ENCODE measurements at places on chromosomes 12 and 14.

GRCh38 chr12:27864521-27864920 is 84.5 kb upstream of the MANSC4 start:
- no peak for DNase-seq

DNA sequence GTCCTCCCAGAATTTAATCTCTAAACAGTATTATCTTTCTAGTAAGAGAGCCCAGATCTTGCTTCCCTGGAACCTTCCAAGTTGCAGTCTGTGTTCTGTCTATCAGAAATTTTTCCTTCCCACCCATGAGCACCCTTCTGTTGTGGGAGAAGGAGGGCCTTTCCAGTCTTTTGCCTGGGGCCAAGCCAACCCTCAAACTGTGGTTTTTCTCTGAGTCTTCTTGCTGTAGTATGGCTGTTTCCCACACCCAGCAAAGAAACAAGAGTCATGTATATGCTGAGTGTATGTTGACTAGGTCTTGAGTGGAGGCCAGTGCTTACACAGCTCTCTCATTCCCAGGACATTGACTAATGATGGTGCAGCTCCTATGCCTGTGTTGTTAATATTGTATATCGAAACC is 104.5 kb downstream of the TGFB3 start:
- no peak for DNase-seq

DNA sequence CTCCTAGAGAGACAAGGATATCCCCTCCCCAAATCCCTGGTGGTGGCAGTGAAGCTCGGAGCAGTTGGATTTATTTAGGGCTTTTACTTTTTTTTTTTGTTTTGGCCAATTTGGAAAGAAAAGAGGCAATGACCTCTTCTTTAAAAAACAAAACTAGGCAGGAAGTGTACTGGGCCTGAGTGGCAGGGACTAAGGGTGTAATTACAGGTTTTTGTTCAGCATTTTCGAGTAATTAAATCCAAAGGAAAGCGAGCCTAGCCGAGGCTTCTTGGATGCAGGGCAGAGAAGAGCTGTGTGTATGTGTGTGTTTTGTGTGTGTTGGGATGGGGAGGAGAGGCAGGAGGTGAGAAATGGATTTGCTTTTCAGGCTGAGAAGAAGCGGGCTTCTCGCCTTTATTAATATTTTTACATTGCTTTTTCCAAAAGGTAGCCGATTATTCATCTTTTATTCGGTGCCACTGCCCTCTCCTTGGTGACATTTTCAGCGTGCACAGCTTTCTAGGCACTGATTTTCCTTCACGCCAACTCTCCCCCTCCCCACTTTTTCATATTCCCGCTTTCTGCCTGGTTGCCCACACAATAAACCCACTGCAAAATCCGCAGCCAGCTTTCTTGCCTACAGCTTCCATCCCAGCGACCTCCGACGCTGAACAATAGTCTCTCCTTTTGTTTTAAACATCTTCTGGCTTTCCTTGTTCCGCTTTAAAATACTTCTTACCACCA is 8.9 kb upstream of the IRF2BPL start:
- peak; percentile 82 for DNase-seq

DNA sequence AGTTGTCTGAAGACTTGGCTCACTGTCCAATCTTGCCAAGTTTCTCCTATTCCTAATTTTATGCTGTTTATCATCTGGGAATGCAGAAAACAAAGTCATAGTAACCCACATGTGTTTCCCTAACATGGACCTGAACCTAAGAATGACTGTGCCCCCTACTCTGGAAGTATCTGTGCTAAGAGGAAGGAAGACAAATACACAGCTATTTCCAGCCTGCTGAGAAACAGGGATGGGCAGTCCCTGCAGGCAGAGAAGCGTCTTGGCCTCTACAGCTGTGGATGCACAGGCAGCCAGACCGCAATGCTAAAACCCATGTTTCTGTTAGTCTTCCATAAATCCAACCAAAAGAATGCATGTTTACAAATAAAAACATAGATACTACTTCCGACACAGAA is 56.2 kb downstream of the DUSP16 start:
- no peak for DNase-seq

- peak; percentile 87 for DNase-seq
These were observed 660.9 kb downstream of the C12orf50 start for GRCh38 chr12:87368259-87368658.

DNA sequence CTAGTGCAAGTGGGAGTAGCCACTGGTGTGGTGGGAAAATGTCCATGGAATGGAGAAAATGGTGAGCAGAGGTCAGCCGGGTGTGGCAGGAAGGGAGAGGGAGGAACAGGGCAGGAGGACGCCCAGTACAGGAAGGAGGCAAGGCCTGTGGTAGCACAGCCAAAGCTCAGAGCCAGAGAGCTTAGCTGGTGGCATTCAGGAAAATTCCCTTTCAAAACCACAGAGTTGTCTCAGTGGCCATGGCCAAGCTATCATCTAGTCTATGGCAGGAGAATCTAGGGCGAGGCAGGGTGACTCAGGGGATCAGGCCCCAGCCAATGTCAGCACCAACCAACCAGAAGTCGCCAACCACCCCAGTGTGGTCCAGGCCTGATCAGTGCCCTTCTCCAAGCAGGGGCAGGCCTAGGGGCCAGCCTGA is 67.7 kb upstream of the DDX11 start:
- no peak for DNase-seq

- no peak for DNase-seq
These were observed 3.3 kb upstream of the EXOC3L4 start for GRCh38 chr14:103091041-103091882.

DNA sequence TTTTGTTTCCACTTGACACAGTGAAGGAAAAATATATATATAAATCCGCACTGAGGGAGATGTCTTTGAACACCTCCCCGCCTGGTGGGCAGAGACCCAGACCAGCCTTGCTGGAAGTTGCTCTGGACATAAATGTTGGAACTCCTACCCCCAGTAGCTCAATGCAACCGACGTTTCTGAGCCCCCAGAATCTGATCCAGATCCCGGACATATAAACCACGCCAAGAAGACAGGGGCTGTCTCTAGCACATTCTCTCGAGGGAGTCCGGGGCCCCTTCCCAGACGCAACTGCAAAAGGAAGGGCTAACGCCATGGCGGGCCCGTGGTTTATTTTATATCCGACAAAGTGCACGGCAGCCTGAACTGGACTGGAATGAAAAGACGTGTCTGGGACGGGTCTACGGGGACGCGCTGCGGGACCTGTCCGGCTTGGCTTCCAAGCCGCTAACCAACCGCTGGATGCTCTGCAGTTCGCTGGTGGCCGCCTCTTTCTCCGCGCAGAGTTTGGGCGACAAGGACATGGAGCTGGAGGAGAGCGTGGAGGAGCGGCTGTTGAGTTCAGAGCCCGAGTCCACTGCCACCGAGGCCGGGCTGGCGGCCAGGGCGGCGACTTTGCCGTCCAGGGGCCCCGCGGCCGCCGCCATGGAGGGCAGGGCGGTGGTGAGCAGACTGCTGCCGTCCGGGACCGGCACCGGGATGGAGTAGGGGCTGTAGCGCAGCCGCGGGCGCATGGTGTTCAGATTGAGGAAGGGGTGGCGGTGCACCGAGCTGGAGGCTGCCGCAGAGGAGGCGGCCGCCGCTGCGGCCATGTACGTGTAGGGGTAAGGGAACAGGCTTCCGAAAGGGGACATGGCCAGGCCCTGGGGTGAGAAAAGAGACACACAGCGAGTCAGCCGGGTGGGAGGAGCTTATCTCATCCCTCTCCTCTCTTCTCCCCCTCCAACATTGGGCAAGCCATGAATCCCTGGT is 12.2 kb downstream of the TBX3 start:
- no peak for DNase-seq

DNA sequence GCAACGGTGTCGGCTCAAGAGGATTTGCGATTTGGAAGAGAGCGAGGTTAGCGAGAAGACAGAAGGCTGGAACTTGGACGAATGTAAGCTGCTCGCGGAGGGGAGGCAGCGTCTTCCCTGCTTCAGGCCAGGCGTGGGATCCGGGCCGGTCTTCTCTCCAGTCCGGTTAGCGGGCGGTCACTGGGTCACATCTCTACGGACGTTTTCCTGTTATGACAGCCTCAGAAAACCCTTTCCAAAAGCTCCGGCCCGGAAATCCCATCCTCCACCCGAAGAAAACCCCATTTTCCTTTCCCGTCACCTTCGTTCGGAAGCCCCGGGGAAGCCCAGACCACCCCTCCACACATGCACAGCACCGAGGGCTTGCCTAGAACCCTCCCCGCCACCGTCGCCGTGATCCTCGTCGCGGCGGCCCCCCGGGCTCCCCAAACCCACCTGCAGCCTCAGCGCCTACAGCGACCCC is 268 bp downstream of the NDUFB1 start:
- DNase-seq, result no peak

GRCh38 chr12:69694123-69694522 is 5.0 kb downstream of the BEST3 start:
- DNase-seq, result no peak

GRCh38 chr14:50520947-50521815 is 11.2 kb downstream of the MAP4K5 start:
- no peak for DNase-seq

GRCh38 chr12:10068644-10069043 is 30.1 kb downstream of the CLEC1A start:
- no peak for DNase-seq

- DNase-seq, result no peak
These were observed 175.5 kb downstream of the PTPRO start for GRCh38 chr12:15497671-15498292.

DNA sequence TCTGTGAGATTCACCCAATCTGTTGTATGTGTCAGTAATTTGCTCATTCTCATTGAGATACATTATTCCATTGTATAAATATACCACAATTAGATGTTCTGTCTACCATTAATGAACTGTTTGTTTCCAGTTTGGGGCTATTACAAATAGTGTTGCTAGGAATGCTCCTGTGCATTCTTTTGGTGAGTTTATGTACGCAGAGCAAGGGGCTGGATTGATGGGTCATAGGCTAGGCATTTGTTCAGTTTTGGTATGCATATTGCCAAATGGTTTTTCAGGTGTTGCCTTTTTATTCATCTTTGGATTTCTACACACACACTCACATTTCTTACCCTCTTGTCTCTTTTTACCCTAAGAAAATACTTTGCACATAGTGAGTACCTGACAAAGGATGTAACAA is 93.4 kb downstream of the GPATCH2L start:
- no peak for DNase-seq

DNA sequence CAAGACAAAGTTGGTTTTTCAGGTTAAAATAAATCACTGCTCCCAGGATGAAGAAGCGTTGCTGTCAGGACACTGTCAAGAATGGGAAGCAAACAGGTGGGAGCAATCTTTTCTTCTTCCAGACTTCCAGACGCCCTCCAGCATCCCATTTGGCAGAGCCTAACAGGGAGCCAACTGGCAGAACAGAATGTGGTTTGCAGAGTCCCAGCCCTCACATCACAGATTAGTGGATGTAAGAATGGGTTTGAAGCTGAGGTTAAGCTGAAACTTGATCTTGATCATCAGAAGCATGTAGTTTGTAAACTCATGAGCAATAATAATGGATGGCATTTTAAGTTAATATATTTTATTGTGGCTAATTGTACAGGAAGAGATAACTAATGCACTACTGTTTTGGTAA is 636.4 kb downstream of the SLC6A15 start:
- DNase-seq, result peak; percentile 37

DNA sequence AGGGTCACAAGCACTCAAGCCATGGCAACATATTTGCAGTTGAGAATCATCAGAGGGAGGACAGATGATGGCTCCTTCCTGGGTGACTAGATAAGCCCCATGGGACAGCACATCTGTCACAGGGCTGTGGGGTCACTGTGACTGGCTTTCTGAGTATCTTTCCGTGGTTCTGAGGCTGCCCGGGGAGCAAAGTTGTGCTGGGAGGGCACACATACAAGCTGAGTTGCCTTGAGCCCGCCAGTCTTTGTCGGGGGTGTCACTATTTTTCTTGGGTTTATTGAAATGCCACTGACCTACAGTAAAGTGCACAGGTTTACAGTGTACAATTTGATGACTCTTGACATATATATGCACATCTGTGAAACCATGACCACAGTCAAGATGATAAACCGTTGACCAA is 17.2 kb upstream of the KIF26A start:
- no peak for DNase-seq

- DNase-seq, result no peak
These were observed 83.2 kb downstream of the ITPK1 start for GRCh38 chr14:93032421-93032936.

GRCh38 chr12:91980389-91980821 is 165.2 kb downstream of the BTG1 start:
- peak; percentile 76 for DNase-seq

DNA sequence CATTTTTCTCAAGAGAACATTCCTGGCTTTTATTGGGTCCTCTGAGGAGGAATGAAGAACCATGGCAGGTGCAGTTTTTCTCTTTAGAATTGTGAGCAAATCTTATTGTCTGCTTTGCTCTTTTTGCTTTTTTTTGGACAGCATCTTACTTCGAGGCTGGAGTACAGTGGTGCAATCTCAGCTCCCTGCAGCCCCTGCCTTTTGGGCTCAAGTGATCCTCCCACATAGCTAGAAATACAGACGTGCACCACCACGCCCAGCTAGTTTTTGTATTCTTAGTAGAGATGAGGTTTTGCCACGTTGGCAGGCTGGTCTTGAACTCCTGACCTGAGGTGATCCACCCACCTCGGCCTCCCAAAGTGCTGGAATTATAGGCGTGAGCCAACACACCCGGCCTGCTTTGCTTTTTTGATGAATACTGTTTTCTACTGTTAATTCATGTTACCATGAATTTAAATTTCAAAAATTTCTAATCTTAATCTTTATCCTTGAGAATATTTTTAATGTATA is 71.5 kb downstream of the POLR3B start:
- DNase-seq, result no peak

- no peak for DNase-seq
These were observed 222.1 kb downstream of the NELL2 start for GRCh38 chr12:44653861-44654527.

- DNase-seq, result no peak
These were observed 12.9 kb downstream of the CEP170B start for GRCh38 chr14:104877806-104878550.

- no peak for DNase-seq
These were observed 7.7 kb downstream of the DAZAP2 start for GRCh38 chr12:51246254-51246853.

GRCh38 chr12:95208678-95209077 is 8.6 kb downstream of the FGD6 start:
- peak; percentile 61 for DNase-seq

- no peak for DNase-seq
These were observed 1.4 kb upstream of the CPM start for GRCh38 chr12:68934392-68934791.

- no peak for DNase-seq
These were observed 43.2 kb upstream of the PHC1 start for GRCh38 chr12:8871068-8871467.

GRCh38 chr12:49673446-49674317 is 33.5 kb downstream of the FMNL3 start:
- DNase-seq, result no peak

Data from NCI-H1105 treated with DMSO at 0.1 percent for 48 hours (cell line).